Activated CD4-positive, alpha-beta memory T cell treated with anti-CD3 and anti-CD28 coated beads, Interleukin-2, amount 10 ng/mL, durations not matched to agents 7 days and 5 days (primary cell): ENCODE measurements at places on chromosomes 12 and 14.
A peak's percentile ranks its signal among the peaks of the same experiment; 100 is the strongest.

GRCh38 chr12:130164936-130165335, 2.7 kb downstream of the FZD10 start:
- no peak for DNase-seq

GRCh38 chr12:48061938-48062719, 43.8 kb downstream of the SENP1 start:
- DNase-seq = no peak

DNA sequence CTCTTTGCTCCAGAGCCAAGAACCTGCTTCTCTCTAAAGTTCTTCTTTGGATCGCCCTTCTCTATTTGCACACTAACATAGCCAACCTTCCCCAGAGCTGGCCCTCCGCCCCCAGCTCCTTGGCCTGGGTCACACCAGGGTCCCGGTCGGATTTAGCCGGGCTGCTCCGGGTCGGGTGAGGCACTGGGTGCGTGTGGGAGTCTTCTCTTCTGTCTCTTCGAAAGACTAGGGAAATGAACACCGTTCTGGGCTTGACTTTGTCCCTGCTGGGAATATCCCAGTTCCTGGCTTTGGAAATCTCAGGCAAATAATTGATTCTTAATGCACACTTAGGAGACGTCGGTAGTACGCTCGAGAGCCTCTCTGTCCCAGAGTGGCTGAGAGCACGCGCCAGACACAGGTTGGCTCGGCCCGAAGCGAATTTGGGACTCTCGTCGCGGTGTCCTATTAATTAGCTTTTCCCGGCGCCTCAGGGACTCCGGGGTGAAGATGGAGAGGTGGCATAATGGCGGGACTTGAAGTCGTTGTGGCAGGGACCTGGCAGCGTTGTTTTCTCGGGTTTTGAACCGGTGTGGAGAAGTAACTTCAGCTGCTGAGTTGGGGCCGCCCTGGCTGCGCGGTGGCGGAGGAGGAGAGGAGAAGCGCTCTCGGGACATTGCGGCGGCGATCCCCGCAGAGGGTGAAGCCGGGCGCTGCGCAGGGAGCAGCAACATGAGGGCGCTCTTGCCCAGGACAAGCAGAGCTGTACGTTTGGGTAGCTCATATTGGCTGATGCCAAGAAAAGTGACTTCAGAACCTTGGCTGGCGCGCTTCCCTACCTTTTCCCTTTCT, 7.5 kb downstream of the FOXG1 start:
- no peak for DNase-seq

DNA sequence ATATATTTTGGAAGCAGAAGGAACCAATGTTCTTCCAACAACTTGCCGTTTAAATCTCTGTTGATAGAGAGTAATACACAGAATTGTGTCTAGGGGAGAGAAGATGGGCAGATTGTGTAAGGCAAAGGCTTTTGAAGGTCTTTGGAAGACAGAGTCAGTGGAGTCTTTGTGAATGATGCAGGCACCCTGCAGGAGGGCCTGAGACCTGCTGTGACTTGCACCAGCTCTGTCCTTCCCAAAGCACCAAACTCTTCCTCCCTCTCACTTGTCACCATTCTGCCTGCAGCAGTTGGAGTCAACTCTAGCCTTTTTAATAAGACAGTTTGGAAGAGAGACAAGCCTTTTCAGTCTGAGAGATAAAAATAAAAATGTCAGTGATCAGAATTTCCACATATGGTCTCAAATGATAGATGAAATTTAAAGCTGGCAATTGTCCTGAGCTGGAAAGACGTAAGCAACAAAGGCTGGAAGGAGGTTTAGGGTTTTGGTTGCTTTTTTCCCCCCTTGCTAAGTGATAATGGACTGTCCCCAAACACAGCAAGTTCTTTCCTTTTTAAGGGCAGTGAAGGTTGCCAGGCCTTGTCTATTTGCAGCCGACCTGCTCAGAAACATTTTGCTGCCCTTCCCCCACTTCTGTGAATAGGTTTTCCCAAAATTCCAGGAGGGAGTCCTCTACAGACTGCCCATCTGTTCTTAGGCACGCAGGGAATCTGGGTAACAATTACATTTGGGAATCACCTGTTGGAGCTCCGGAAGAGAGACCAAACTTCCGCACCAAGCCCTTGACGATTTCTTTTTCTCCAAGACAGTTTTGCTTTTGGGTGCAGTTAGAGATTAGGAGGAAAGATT, 103.0 kb upstream of the NTF3 start:
- DNase-seq = no peak

- no peak for DNase-seq
Observed at GRCh38 chr14:21987937-21988336, 314.3 kb upstream of the OR4E1 start.

- DNase-seq = no peak
Observed at GRCh38 chr12:29944269-29945000, 160.7 kb upstream of the TMTC1 start.

- no peak for DNase-seq
Observed at GRCh38 chr14:70879448-70879847, 27.8 kb upstream of the PCNX1 start.

DNA sequence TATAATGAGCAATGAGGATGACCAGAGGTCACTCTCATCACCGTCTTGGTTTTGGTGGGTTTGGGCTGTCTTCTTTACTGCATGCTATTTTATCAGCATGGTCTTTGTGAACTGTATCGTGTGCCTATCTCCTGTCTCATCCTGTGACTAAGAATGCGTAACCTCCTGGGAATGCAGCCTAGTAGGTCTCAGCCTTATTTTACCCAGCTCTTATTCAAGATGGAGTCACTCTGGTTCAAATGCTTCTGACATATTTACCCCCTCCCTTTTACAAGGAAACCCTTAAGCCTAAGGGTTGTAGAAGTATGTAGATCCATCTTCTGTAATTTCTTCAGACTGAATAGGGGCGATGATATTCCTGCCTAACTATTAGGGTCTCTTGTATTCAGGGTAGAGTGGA, 8.4 kb downstream of the IFI27L1 start:
- no peak for DNase-seq

DNA sequence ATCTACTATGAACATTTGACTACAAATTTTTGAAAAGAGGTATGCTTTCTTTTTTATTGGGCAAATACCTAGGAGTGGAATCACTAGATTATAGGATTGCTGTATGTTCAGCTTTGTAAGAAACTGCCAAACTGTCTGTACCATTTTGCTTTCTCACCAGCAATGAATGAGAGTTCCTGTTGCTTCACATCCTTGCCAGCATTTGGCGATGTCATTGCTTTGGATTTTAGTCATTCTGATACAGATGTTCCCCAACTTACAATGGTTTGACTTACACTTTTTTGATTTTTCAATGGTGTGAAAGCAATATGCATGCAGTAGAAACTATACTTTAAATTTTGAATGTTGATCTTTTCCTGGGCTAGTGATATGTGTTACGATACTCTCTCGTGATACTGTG, 328.7 kb downstream of the RAD51B start:
- no peak for DNase-seq

DNA sequence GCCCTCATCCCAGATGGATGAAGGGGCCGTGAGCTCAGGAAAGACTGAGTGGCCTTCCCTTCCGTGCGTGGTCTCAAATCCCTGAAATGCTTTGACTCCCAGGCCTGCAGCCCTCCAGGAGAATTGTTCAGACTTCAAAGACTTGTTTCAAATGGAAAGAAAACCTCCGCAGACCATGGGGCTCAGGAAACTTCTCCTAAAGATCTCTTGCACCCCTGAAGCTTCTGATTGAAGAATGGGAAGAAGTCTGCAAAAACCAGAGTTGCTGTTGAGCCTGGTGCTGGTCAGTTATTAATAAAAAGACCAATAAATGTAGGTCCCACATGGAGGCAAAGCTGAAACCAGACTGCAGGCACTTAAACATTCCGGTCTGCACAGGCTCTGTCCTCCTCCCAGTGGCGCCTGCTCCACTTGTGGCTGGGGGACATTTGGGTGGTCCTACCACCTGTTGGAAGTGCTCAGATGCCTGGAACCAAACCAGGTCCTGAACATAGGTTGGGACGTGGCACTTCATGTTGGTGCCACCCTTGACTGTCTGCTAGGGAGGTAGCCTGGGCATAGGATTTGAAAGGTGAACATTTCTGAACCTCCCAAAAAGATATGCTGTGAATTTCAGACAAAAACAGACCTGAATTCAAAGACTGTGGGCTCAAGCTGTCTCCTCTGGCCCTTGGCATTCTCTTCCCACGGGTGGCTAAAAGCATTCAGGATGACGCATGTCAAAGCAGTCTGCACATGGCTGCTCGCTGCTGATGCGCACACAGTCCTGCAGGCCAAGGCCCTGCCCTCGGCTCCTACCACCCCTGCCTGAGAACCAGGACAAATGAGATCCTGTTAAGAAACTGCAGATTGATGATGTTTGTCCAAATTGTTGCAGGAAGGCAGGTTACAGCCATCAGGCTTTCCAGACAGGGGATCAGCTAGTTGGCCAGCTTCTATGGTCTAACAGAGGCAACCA, 36.2 kb upstream of the MEG3 start:
- DNase-seq = no peak

- DNase-seq = no peak
Observed at GRCh38 chr14:88166616-88167015, 156.5 kb downstream of the KCNK10 start.

- no peak for DNase-seq
Observed at GRCh38 chr12:42648061-42648460, 58.5 kb upstream of the PRICKLE1 start.

- no peak for DNase-seq
Observed at GRCh38 chr12:70074510-70074909, 168.7 kb upstream of the CNOT2 start.

DNA sequence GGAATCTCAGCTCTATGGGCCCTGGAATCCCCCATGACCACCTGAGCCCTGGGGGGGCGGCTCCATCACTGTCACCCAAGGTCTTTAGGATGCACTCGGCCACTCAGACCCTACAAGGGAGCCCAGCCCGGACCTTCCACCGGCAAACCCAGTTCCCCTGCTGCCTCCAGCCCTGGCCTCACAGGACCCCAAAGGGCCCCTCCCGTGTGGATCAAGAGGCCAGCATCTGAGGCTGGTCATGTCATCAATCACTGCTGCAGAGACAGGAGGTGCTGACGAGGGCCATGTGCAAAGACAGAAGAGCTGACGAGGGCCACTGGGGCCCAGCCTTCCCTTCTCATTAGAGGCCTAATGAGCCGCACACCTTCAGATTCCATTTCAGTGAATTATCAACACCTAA, 39.0 kb upstream of the SFSWAP start:
- DNase-seq = no peak

DNA sequence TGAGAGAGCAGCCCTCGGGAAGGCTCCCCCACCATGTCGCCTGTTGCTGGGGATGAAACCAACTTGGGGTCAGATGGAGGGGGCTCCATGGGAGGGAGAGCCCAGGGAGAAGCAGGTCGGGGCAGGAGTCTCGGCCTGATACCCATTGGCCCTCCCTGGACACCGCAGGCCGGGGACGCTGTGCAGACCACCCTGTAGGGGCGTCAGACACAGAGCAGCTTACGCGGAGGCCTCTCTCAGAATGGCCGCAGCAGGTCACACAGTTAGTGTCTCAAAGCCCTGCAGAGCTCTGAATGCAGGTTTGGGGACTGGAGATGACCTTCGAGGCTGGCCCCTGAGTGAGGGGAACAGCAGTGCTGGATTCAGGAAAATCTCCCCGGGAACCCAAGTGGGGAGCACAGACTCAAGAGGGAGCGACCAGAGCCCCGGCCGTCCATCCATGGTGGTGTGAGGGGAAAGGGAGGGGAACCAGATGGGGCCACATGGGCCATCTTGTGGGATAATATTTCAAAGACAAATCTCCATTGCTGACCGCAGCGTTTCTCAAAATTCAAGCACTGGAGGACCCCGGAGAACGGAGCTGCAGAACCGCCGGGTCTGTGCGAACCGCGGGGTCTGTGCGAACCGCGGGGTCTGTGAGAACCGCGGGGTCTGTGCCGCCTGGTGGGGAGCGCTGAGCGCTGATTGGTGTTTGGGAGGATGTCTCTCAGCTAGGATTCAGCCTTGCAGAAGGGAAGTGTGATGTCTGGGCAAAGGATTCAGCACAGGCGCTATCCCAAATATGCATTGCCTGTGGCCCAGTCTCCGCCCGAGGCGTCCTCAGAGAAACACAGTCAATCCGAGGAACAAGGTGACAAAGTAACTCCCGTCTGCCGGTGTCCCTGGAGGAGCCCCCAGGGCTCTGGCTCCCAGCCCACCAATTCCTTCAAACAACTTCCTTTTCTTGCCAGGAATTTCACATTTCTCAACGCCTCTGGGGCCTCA, 324.4 kb upstream of the RTL1 start:
- no peak for DNase-seq

DNA sequence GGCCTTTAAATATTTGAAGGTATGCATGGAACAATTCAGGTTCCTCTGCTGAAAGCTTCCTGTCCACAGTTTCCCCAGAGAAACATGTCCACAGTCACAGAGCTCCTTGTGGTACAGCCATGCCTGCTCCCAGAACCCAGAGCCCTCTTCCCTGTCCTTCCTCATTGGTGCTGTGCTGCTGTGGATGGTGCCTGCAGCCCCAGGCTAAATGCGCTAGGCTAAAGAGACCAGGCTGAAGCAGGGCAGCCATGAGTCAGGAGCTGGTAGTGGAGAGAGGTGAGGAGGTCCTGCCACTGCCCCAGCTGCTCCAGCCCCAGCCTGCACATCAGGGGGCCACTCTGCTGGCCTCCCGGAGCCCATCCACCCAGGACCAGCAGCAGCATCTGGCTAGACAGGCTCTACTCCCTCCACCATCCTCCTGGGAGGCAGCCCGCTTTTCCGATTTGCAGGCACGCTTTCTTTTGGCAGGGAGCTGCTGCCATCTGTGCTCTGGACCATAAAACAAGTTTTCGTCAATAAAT, 65.4 kb upstream of the DDX11 start:
- no peak for DNase-seq

DNA sequence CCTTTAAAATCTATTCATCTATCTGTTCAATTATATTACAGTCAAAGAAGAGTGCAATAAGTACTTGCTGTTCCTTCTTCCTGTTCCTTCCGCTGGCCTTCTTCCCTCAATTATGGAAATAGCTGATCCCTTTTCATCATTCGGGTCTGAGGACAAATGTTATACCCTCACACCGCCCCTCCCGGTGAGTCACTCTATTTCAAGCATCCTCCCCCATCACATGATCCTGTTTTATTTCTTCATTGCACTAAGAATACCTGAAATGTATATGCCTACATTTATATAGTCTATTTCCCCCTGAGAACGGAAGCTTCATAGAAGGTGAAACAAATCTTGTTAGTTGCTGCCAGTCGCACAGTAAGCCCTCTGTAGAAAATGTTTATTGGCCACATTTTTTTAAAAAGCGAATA, 2.5 kb downstream of the SLC38A1 start:
- peak; percentile 39 for DNase-seq

GRCh38 chr12:114263056-114263805, 142.7 kb downstream of the TBX5 start:
- no peak for DNase-seq

GRCh38 chr14:59267046-59267445, 78.6 kb downstream of the DAAM1 start:
- DNase-seq = no peak
